ENCODE measurements at places on chromosomes 5 and 9. TPM values are rescaled to one million over a fixed set of nuclear protein-coding genes. Genes with fewer than 3 reads are reported as not detected.

- no peaks in the 10 kb centered on the region for H3K36me3 ChIP-seq
- DNase-seq = no peak
Observed at GRCh38 chr5:118461436-118461835, 526.9 kb downstream of the DTWD2 start.

- peaks cover 15% of the 10 kb centered on the region for H3K27me3 ChIP-seq
- no peak overlapping the region for H3K27ac ChIP-seq
- H3K36me3 ChIP-seq = no peaks in the 10 kb centered on the region
- DNase-seq = no peak
- no peaks in the 10 kb centered on the region for H3K4me1 ChIP-seq
Observed at GRCh38 chr5:133226186-133226585, 174.4 kb downstream of the HSPA4 start.

- H3K4me3 ChIP-seq = no peak overlapping the region
- peaks cover 27% of the 10 kb centered on the region for H3K27me3 ChIP-seq
- no peaks in the 10 kb centered on the region for H3K4me1 ChIP-seq
Observed at GRCh38 chr9:37675661-37676060, 24.9 kb downstream of the FRMPD1 start.

The RNF208 gene
- total RNA-seq = 3.0 TPM

DNA sequence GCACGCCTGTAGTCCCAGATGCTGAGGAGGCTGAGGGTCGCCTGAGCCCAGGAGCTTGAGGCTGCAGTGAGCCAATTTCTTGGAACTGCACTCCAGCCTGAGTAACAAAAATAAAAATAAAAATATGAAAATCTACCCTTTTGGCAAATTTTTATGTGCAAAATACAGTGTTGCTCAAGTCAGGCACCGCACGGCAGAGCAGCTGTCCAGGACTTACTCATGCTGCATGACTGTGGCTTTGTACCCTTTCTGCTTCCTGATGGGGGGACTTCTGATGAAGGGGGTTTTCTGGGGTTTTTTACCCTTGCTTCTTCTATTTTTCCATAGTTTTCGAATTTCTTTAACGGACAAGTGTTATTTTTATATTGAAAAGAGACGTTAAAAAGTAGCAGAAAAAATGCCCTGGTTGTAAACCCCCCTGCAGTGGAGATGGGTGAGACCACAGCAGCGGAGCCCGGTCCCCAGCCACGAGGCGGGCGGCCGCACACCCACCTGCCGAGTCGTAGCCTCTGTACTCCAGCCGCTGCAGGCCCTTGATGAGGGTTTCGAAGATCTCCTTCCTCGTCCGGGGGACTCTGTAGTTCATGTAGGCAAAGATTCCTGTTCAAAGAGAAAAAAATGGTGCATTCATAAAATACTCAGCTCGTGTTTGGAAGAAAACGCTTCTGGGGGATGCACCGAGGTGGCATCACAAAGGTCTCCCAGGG, 15.0 kb downstream of the GFPT2 start:
- H3K27me3 ChIP-seq = peaks cover 5% of the 10 kb centered on the region
- H3K27ac ChIP-seq = no peak overlapping the region
- no peak overlapping the region for H3K4me3 ChIP-seq
- H3K4me1 ChIP-seq = no peaks in the 10 kb centered on the region

DNA sequence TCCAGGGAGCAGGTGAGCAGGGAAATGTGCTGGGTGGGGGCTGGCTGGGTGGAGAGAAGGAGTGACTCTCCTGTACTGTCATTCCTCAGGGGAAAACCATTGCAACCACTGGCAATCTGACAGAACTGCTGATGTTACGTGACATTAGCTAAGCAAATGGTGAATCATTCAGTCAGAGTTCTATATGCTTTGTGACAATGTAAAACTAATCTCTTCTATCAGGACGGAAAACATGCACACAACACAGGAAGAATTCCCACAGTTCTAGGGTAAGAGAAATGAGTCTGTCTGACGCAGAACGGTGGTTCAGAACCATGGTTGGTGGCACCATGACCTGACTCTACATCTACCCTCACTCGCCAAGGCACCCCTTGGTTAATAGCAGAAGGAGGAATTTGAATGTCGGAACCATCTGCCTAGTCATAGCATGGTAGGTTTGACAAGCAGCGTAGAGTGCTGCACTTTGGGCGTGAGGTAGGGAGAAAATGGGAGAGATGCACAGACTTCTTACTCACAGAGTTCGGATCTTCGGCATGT, 243.6 kb upstream of the PANK3 start:
- H3K4me3 ChIP-seq = no peak overlapping the region
- H3K36me3 ChIP-seq = no peaks in the 10 kb centered on the region
- H3K27me3 ChIP-seq = peaks cover 2% of the 10 kb centered on the region
- no peaks in the 10 kb centered on the region for H3K4me1 ChIP-seq
